HFF-Myc (cell line): ENCODE measurements at places on chromosomes 1 and 21.

- no peak for DNase-seq
These were observed 32.5 kb downstream of the IQGAP3 start for GRCh38 chr1:156539818-156540355.

DNA sequence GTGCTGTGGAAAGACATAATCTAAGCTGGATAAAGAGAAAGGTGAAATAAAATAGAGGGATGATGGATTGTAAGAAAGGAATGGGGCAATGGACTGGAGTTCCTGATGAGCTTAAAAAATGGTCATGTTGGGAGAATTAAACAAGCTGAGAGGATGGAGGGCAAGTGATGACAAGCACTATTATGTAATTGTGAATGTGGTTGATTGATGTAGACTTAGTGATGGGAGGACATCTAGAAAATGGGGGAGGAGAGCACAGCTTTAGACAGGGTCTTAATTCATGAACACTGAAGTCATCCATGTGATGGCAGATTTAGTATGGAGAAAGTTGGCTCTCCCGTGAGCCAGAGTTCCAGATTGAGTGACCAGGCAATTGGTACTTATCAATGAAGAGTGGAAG is 29.0 kb downstream of the DNAH14 start:
- DNase-seq, result no peak

GRCh38 chr1:107943694-107944093 is 21.3 kb downstream of the VAV3 start:
- no peak for DNase-seq

GRCh38 chr1:228737601-228738041 is 2.3 kb downstream of the RHOU start:
- DNase-seq, result no peak

DNA sequence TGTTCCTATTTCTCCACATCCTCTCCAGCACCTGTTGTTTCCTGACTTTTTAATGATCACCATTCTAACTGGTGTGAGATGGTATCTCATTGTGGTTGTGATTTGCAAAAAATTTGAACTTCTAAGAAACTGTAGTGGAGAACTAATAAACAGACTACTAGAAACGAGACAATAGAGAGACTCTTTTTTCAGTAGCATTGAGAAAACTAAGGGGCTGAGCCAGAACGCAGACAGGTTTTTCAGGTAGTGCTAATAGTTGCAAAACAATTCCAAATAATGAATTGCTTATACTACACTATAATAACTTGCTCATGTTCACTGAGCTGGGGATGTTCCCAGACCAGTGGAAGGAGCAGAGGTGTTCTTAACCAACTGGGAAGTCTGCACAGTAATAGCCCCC is 98.8 kb upstream of the DPH5 start:
- DNase-seq, result no peak

GRCh38 chr1:180571832-180572636 is 13.3 kb downstream of the OVAAL start:
- no peak for DNase-seq

DNA sequence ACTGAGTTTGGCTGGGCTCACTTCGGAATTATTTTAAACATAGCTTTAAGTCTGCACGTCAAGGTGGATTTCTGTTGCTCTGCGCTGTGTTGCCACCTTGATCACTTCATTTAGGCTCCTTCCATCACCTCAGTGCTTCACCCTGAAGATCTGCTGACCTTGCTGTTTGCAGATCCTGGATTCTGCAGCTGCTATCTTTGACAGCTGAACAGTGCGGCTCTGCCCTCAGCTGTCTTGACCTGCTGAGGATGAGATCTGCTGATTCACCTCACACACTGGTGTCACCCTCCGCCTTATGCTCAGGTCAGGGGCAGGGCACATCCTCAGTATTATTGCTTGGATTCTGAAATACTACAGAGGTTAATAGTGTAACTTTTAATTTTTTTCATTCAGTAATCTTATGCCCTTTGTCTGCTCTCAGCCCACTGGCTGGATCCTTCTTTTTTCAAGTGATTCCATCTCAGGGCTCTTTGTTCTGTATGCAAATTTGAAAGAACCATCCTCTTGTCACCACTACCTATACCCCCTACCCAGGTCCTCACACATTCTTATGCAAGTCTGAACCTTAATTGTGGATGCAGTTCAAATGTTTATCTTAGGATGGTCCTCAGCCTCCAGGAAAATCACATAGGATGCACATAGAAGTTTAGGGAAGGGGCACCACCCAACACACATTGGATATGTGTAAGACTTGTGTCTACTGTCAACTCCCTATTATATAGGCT is 364.0 kb downstream of the OLFM3 start:
- DNase-seq, result no peak

GRCh38 chr1:22828484-22829308 is 118.1 kb downstream of the EPHB2 start:
- DNase-seq, result no peak

DNA sequence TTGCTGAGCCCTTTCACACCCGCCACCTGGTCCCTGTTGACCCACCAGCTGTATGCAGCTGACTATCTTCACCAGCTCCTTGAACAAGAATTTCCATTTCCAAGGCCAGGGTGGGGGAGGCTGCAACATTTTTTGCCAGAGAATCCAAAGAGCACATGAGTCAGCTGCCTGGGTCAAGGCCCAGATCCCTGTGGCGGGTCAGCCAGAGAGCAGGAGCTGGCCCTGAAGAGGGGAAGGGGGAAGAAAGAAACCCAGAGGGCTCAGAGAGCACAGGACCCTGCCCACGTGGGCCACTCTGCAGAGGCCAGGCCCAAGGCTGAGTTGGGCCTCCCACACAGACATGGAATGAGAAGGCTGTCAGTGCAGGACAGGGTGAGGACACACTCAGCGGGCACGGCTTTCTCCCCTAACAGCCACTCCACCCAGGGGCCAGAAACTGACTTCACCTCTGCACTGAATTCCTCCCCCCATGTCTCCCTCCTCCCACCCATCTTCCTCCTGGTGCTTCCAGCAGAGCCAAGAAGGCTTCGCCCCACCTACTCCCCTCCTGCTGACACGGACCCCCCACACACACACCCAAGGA is 28.9 kb downstream of the S100A6 start:
- peak; percentile 63 for DNase-seq

- DNase-seq, result no peak
These were observed 23.4 kb downstream of the SPSB1 start for GRCh38 chr1:9316080-9316444.

DNA sequence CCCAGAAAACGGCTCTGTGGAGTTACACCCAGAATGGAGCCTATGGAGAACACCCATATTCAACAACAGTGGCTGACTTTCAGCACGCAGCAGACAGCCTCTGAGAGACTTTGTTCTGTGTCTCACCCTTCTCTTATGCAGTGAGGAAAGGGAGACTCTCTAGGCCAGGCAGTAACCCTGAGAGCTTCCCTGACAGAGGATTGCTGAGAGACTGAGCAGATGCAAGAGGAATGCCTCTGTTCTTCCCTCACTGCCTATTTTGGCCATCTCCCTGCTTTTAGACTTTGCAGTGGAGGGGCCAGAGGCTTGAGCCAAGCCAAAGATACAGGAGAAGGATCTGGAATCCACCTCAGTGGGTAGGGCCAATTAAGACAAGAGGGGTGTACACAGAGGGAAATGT is 41.8 kb upstream of the SLC16A1 start:
- no peak for DNase-seq

- no peak for DNase-seq
These were observed 230.4 kb downstream of the DNM3 start for GRCh38 chr1:172071746-172072145.

GRCh38 chr1:2380816-2381591 is 10.3 kb downstream of the MORN1 start:
- no peak for DNase-seq

DNA sequence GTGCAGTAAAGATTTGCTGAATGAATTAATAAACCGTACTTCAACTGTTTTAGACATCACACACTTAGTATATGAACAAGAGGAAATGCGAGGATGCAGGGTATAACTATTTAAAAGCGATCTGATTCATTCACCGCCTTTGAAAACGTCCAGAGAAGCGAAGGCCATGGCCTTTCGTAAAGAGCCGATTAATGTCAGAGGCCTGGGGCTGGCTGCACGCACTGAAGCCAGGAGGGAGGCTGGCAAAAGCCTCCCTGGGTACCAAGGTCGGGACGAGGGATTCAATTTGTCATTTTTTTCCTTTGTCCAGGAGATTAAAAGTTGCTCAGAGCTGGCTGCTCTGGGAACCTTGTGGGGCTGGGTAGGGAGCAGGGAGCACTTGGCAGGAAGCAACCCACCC is 307.4 kb downstream of the NPHP4 start:
- DNase-seq, result no peak
